ENCODE measurements at places on chromosomes 7 and 10. TPM values are rescaled to one million over a fixed set of nuclear protein-coding genes. Genes with fewer than 3 reads are reported as not detected.

GLI3 gene
- polyA plus RNA-seq: not detected

AGMO gene
- 23.0 TPM for polyA plus RNA-seq

SPDYE2B gene
- not detected for polyA plus RNA-seq

CYP2E1 gene
- not detected for polyA plus RNA-seq

GRCh38 chr7:49767719-49768118, 5.7 kb upstream of the VWC2 start:
- DNase-seq: no peak
- no peaks in the 10 kb centered on the region for H3K4me1 ChIP-seq
- H3K27me3 ChIP-seq: peaks cover 27% of the 10 kb centered on the region
- no peak overlapping the region for H3K27ac ChIP-seq
- H3K4me3 ChIP-seq: no peak overlapping the region

DNA sequence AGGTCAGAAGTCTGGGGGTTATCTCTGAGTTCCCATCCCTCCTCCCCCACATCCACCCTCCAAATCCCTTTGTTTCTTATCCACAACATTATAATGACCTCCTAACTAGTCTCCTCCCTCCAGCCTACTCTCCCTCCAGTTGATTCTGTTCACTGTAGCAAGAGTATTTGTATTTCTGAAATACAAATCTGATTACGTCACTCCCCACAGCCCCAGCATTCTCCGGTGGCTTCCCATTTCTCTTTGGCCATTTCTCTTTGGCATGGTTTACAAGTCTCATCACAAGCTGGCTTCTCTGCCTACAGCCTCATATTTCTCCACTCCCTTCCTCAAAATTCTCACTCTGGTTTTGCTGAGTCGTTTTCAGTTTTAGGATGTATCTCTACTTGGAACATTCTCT, 24.6 kb upstream of the MRPS33 start:
- no peak overlapping the region for H3K4me3 ChIP-seq
- no peaks in the 10 kb centered on the region for H3K27me3 ChIP-seq
- H3K27ac ChIP-seq: no peak overlapping the region
- no peaks in the 10 kb centered on the region for H3K36me3 ChIP-seq
- H3K4me1 ChIP-seq: no peaks in the 10 kb centered on the region

DNA sequence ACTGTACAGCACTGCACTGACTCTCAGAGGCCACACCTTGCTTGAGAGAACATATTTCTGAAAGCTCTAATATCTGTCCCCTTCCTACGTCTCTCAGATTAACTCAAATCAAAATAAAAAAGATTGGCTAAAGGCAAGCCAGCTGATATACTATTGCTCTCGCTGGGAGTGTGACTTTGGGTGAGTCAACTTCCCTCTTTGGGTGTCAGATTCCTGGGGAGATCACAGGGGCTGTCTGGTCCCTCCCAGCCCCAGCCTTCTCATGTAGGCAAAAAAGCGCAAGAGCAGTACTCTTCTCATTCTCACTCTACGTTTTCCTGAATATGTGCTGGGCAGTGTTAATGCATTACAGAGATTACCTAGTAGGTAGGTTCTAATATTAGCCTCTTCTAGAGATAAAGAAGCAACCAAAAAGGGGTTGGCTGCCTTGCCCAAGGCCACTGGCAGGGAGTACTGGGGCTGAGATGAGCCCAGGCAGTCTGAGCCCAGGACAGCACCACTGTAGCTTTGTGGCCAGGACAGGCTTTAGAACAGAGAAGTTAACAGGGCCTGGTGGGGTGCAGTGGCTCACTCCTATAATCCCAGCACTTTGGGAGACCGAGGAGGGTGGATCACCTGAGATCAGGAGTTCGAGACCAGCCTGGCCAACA, 9.1 kb upstream of the DENND2A start:
- H3K27ac ChIP-seq: no peak overlapping the region
- no peaks in the 10 kb centered on the region for H3K27me3 ChIP-seq
- H3K36me3 ChIP-seq: no peaks in the 10 kb centered on the region
- H3K4me1 ChIP-seq: no peaks in the 10 kb centered on the region

DNA sequence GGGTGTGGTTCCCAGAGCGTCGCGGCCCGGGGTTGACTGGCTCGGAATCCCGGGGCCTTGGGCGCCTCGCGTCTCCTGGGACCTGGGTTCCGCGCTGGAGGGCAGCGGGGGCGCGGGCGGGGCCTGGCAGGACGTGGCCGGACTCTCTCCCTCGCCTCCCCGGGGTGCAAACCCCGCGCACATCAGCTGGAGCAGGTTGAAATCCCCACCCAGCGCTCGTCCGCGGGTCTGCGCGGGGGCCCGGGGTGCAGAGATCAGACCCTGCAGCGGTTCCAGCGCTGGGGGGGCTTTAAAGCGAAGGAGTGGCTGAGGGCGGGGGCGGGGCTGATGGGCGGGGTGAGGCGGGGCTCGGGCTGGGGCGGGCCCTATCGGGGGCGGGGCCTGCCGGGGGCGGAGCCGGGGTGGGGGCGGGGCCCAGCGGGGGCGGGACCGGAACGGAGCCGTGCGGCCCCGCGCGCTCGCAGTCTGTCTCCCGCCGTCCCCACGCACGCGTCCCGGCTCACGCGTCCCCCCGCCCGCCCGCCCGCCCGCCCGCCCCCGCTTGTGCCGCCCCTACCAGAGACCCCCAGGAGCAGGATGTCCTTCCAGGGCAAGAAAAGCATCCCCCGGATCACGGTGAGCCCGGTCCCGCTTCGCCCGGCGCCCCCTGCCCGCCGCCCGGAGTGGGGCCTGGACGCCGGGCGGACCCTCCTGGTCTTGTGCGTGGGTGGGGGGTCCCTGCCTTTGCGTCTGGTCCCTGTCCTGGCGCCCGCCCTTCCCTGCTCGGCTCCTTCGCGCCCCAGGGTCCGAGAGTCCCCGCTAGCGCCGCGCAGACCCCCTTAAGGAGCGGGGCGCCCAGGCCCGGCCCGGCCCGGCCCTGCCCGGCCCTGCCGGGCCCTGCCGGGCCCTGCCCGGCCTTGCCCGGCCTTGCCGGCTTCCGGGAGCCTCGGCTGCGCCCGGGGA, at the start of gene DPYSL4:
DPYSL4 (plus strand) TSS at position 461 of the 942 bp plus-strand sequence; CDS start at position 577, 116 bp downstream.
- no peaks in the 10 kb centered on the region for H3K4me1 ChIP-seq
- no peak within 1 kb of the TSS for H3K27ac ChIP-seq
- H3K27me3 ChIP-seq: peaks cover 13% of the 10 kb centered on the region
- no peaks in the 10 kb centered on the region for H3K36me3 ChIP-seq

GRCh38 chr7:1919539-1920265, 249.6 kb downstream of the ELFN1 start:
- H3K4me1 ChIP-seq: no peaks in the 10 kb centered on the region
- H3K36me3 ChIP-seq: no peaks in the 10 kb centered on the region
- no peaks in the 10 kb centered on the region for H3K27me3 ChIP-seq
- H3K27ac ChIP-seq: no peak overlapping the region
- H3K4me3 ChIP-seq: no peak overlapping the region

DNA sequence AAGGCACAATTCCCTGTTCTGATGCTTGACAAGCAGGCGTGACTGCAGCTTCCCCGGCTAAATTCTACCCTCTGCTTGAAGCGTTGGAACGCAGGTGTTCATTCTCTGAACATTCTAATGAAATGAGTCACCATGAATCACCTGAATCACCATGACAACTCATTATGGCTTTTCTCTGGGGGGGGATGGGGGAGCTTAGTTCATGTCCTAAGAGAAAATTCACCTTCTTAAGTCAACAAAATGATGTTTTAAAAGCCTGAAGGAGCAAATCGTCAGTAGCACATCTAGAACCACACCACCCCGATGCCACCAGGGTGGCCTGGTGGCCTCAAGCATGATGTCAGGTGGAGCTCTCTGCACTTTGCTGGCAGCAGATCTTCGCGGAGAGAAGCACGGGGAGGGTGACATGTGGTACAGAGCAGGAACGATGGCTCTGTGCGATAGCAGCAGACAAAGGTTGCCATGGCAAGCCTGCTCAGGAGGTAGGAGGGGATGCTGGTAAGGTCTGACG, 33.7 kb downstream of the DDC start:
- H3K4me1 ChIP-seq: peaks cover 3% of the 10 kb centered on the region
- H3K4me3 ChIP-seq: no peak overlapping the region
- H3K27me3 ChIP-seq: no peaks in the 10 kb centered on the region
- peaks cover 52% of the 10 kb centered on the region for H3K36me3 ChIP-seq
- H3K27ac ChIP-seq: peak overlapping the region; percentile 70
- DNase-seq: peak; percentile 89

DNA sequence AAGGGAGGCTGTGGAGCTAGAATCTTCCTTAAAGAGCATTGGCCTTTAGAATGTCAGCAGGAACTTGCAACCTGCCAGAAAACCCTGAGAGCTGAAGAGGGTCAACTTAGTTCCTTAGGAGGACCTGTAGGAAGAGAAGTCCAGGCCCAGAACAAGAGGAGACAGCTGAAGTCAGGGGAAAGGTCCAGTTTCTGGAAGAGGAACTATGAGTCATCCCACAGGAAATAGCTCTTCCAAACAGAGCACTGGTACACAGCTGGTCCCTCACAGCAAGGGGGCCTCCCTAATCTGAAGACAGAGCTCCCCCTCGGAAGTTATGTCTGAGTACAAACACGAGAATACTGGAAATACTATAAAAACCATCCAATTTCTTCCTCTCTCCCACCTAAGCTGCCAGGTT, 98.9 kb downstream of the HERPUD2 start:
- H3K4me1 ChIP-seq: no peaks in the 10 kb centered on the region
- no peak overlapping the region for H3K4me3 ChIP-seq
- DNase-seq: peak; percentile 3
- no peaks in the 10 kb centered on the region for H3K36me3 ChIP-seq
- H3K27me3 ChIP-seq: no peaks in the 10 kb centered on the region

DNA sequence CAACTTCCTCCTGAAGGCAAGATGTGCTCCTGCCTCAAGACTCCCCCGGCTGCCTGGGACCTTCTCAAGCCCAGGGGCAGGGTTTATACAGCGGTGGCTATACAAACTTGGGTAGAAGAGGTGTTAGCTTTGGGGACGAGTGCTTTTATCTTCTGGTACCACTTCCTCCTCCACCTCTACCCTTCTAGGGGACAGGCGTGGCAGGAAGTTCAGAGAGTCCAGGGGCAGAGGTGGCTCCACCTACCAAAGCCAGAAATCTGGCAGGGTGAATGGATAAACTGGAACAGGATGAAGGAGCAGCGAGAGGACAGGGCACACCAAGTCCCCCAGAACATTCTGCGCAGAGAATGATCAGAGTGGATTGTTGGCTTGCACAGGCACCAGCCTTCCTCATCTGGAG, 24.0 kb upstream of the TM9SF3 start:
- no peaks in the 10 kb centered on the region for H3K27me3 ChIP-seq
- no peaks in the 10 kb centered on the region for H3K36me3 ChIP-seq
- peak; percentile 71 for DNase-seq
- peak overlapping the region; percentile 80 for H3K27ac ChIP-seq
